ENCODE measurements at places on chromosomes 5 and 9.

DNA sequence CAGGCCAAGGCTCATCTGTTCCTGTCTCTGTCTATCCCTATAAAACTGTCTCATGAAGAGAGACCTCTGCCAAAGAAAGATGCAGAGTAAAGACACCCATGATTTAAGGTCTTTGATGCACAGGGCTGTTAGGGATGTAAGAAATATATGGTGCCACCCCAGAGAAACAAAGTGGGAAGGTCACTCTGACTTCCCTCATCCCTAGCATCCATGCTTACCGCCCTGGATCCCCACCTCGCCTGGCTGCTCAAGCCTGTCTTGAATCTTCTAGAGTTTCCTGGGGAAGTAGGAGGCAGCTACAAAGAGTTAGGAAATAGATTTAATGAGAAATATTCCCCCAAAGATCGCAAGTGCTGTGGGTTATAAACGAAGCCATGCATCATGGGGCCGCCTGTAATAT, 349.2 kb downstream of the SLIT3 start:
- DNase-seq = no peak

DNA sequence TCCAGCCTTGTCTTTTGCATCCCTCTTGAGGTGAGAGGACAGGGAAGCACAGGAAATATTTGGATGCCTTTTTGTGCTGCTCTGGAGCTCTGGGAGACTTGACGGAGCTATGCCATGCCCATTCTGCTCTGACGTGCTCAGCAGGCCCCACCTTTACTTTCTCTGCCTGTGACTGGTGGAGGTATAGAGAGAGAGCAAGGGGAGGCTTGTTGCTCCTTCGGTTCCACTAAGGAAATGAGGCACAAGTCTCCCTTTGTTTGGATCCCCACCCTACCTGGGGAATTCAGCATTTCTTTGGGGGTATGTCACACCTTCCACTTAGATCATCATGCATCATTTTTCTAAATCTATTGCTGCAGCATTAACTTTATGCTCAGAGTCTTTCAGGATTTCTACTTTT, 121.8 kb upstream of the CNTLN start:
- no peak for DNase-seq

DNA sequence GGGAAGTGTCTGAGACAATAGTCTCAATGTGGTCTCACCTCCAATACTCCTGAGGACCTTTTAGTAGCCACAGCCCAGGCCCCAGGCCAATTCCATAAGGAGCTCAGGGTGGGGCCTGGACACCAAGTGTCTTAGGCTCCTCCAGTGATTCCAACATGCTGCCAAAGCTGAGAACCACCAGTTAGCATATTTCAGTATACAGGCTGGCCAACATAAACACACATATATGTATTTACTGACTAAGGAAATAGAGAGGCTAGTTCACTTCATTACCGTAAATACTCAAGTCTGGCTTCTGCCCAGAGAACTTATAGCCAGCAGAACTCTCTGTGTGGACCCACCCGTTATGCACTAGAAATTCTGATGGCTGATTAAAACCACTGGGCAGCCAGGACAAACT, 24.1 kb downstream of the S1PR3 start:
- no peak for DNase-seq

DNA sequence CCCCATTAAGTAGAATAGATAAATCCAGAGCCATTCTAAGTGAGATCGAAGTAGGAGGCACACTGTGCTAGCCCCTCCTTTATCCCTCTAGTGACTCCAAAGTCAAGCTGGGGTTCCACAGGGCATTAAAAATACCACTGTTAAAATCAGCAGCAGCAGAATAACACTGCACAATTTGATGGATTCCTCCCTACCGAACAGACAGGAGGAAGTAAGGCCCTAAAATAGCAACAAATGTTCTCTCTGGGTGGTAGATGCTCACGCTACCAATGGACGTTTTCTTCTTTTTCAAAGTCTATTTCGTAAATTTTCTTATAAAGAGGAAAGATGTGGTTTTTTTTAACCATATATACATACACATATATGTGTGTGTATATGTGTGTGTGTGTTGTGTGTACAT, 54.4 kb downstream of the FBXW11 start:
- DNase-seq = no peak

GRCh38 chr9:128159522-128159783, 612 bp upstream of the BBLN start:
- peak; percentile 8 for DNase-seq

GRCh38 chr5:157198277-157198986, 17.8 kb downstream of the ITK start:
- DNase-seq = no peak

GRCh38 chr5:31638345-31638744, 586 bp upstream of the PDZD2 start:
- DNase-seq = no peak

GRCh38 chr9:37994639-37995347, 74.2 kb downstream of the SHB start:
- no peak for DNase-seq

Data from stimulated activated CD8-positive, alpha-beta memory T cell treated with anti-CD3 and anti-CD28 coated beads, Interleukin-15, amount 100 ng/mL, for 24 hours (primary cell).